T47D (cell line): ENCODE measurements at places on chromosomes 16 and 17.

DNA sequence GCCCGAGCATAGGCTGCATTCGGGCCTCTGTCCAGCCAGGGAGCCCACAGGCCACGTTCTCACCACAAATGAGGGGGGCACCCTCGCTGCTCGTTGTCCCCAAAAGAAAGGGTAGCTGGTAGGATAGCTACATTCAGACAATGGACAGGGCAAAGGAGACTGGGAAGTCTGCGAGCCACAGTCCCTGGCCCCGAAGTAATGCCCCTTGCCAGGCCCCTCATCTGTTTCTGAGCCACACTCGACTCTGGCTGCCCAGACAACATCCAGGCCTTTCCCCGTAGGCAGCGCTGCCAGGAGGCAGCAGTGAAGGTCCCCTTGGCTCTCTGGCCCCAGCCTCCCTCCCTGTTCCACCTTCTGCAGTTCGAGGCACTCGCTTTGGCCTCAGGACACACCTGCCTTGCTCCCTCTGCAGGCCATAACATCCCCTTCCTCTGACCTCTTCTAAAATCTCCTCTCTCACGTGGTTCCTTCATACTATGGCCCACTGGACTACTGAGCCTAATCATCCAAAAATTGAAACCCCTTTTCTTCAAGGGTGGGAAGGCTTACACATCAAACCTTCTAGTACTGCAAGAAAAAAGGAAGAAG lies 12.2 kb downstream of the AIPL1 start:
- no peak for DNase-seq

DNA sequence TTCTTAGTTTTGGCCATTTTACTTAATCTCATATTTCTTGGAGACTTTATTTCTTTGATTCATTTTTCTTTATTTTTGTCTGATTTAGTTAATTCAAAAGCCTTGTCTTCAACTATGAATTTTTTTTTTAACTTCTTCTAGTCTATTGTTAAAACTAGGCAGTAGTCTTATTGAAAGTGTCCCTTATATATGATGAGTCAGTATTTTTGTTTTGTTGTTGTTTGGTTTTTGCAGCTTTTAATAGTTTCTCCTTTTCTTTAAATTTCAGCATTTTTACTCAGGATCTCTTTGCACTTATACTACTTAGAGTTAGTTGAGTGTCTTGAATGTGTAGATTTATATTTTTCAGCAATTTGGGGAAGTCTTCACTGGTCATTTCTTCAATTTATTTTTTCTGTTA lies 758.5 kb upstream of the CDH8 start:
- DNase-seq, result no peak

DNA sequence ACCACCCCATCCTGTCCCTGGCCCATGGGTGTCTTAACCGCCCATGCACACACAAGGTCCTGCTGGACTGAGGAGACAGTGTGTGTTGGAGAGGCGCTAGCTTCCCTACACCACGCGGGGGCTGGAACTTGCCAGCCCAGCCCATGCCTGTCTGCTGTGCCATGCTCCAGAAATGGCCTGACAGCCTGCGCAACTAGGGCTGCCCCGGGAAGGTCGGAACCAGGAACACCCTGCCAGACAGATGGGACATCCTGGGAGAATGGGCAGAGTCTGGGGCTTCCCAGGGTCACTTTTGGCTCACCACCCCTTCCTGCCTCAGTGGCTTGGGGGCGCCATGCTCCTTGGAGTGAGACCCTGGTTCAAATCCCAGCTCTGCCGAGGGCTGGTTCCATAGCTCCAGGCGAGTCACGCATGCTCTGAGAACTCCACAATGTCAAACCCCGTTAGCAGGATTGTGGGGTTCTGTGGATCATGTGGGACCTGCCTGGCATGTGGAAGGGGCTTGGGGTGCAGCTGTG lies 36.2 kb downstream of the SREBF1 start:
- no peak for DNase-seq

DNA sequence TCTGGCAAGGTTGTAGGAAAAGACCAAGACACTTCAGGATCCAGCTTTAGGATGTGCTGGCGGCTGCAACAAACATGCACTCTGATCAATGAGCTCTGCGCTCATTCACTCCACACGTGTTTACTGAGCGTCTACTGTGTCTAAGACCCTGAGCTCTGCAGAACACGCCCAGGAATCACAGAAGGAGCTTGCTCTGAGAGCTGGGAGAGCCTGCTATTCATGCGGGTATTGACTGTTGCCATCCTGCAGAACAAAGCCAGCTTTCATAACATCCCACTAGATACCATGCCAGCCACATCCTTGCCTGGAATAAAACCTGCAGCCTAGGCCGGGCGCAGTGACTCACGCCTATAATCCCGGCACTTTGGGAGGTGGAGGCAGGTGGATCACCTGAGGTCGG lies 44.1 kb downstream of the NXN start:
- no peak for DNase-seq

DNA sequence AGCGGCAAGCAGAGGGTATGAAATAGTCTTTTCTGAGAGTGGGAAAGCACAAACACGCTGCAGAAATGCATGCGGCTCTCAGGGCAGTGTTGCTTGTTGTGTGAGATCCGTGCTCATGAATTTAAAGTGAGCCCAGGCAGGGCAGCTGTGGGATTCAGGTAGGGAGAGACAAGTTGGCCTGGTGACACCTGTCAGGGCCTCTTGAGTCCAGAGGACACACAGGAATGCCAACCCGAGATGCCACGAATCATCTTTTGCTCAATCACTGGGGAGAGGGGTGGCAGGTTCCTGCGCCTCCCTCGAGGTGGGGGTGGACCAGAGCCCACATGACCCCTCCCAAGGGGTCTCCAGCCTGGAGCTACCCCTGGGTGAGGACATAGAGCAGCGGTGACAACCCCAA lies 211.9 kb downstream of the GSG1L start:
- no peak for DNase-seq

DNA sequence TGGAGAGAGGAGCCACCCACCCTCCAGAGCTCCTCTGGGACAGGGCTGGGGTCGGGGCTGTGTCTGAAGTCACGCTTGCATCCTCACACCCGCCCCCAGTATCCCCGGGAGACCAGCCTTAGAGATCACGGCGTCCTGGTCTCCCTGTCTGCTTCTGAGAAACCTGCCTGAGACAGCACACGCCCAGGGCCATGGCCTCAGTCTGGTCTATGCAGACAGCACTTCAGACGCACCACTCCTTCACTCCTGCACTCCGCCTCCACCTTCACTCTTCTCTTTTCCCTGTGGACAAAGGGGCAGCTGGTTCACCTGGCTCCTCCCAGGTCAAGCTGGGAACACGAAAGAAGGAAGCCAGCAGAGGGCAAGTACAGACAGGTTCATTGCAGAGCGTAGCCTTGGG lies 248.0 kb upstream of the GSE1 start:
- DNase-seq, result peak; percentile 76

DNA sequence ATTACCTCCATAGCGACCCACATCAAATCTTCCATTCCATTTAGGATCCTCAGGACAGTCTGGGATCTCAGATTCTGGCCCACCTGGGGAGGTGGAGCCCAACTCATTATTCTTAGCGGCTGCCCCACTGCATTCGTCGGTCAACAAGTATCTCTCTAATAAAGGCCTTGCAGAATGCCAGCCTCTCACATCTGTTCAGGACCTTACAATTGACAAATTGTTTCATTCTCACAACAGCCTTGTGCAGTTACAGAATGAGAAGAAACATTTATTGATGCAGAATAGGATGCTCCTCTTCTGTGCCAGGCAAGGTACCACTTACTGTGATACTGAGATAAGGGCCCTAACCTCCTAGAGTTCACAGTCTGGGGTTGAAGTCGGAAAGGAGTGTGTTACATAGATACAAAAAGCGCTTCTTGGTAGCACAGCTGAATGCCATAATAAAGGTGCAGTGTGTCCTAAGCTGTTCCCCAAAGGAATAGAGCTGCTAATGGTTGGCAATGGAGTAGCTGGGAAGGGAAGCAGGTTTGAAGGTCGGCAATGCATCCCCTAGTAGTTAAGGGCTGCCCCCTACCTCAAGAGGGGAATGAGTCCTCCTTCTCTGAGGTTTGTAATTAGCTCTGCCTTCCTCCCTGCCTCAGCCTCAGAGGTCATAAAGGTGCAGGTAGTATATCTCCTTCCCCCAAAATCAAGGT lies 2.3 kb upstream of the MPP2 start:
- no peak for DNase-seq

DNA sequence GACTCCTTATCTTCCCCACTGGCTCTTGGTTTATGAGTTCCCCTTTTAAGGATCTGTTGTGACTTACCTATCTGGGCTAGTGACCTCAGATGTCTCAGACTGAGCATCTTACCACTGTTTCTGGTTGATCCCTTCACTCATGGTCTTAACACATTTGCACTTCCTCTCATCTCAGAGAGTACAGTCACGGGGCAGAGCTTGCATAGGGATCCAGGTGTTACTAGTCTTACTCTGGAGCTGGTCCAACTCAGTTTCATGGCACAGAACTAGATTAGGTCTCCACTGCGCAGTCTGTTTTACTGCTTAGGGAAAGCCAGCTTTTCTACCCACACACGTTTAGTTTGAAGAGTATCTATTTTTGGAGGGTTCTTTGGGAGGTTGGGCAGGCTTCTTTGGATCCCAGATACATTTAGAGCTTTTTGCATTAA lies 10.2 kb downstream of the GABARAPL2 start:
- no peak for DNase-seq

DNA sequence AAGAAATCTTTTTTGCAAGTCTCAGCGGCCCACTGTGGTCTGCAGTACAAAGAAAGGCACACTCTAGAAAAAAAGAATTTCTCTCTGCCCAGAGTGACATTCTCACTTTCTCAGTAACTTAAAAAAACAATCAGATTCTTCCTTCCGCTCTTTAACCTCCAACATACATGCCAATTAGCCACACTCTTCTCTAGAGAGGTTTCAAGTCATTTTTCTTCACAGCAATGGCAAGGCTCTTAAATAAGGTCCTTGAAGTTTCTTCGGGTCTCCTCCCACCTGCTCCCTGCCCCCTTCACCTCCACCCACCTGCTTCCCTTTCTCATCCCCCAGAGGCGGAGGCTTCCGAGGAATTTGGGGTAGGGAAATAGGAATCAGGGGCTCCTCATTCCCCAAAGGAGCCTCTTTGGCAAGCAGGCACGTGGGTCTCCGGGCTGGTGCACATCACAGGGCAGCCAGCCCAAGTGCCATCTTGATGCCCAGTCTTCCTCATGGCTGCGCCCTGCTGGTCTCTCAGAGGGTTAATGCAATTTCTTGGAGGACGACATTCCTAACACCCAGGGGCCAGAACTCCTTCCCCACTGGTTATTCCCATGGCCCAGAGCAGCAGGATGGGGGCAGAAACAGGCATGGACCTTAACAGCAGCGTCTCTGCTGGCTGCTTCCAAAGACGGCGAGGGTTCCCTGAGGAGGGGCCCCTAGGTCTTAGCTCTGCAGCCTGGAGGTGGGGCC lies 855 bp upstream of the MEOX1 start:
- DNase-seq, result no peak

DNA sequence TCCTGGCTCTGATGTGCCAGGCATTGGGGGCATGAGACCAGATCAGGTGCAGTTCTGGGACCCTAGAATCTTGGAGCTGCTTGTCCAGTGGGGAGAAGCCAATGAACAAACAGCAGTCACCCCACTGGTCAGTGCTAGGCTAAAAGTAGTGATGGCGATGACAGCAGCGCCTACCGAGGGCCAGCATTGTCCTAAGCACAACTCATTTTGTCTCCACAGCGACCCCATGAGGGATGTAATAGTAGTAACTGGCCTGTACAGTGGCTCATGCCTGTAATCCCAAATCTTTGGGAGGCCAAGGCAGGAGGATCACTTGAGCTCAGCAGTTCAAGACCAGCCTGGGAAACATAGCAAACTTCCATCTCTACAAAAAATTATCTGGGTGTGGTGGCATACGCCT lies 6.2 kb downstream of the SMCR8 start:
- DNase-seq, result peak; percentile 63

DNA sequence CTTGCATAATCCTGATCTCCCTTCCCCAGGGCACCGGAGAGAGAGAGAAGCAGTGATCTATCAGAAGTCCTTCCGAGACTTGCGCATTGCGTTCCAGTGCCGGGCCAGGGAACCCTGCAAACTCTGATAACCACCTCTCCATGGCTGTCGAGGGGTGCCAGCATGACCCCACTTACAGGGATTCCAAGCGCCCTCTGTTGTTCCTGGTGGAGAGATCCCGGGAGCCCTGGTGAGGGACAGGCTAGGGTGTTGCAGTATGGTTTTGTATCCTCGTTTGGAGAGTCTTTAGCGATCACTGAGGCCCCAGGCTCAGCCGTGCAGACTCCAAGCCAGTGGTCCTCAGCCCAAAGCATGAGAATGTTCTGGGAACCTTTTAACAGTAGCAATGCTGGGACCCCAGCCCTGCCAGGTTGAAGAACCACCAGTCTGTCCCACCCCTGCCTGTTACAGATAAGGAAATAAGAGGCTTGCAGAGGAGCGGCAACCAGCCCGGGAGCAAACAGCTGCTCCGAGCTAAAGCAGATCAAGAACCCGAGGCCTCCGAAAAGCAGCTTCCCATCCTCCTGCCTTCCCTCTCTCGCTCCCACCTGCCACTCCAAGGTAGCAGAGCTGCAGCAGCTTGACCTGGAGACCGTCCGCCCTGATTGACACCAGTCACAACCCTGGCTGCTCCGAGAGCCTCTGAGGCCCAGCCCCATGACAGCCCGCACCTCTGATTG lies 150.3 kb upstream of the RPL38 start:
- no peak for DNase-seq
